ENCODE measurements at places on chromosomes 13 and 19.
A peak's percentile ranks its signal among the peaks of the same experiment; 100 is the strongest.

DNA sequence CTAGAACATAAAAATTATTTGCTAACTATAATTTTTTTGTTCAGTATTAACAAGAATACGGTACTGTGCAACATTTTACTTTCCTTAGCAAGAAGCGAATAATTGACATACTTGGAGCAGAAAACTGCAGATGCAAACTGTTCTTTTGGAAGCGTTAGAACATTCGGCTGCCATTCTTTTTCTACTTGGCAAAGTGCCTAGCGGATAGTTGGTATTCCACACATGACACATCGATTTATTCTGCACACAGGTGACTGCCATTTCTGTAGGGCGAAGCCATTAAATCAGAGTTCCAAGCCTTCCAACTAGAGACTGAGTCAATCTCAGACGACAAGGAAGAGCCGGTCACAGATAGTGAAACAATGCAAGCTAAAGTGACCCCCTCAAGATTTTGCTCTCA lies 117.4 kb downstream of the TRPC4 start:
- DNase-seq = no peak

- DNase-seq = no peak
Observed at GRCh38 chr19:55563261-55563690, 17.4 kb downstream of the ZNF579 start.

- DNase-seq = no peak
Observed at GRCh38 chr13:98155475-98156109, 12.7 kb downstream of the FARP1 start.

GRCh38 chr13:37695200-37695599 lies 96.6 kb upstream of the POSTN start:
- no peak for DNase-seq

DNA sequence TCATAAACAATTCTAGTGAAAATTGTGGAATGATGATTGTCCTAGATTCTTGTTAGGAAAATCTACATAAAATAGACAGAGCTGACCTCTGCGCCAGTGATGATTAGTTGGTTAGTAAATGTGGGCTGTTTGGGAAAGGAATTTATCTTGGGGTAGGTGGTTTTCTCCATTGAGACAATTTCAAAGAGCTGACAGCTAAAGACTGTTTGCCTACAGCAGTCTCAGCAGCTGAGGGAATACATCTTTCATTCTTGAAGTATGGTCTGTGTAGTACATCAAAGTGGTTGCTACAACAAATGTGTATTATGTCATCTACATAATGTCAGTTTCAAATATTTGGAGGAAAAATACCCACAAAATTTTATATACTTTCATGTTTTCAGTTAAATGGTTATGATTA lies 117.2 kb upstream of the TRPC4 start:
- DNase-seq = no peak

DNA sequence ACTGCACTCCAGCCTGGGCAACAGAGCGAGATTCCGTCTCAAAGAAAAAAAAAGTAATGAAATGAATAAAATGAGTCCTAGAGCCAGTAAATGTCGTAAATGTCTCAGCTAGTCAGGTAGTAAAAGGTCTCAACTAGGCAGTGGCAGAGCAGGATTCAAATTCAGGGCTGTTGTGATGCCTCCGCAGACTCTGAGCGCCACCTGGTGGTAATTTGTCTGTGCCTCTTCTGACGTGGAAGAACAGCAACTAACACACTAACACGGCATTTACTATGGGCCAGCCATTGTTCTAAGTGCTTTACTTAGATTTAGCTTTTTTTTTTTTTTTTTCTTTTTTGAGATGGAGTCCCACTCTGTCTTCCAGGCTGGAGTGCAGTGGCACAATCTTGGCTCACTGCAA lies 30.2 kb downstream of the CYP2F1 start:
- DNase-seq = peak; percentile 50

DNA sequence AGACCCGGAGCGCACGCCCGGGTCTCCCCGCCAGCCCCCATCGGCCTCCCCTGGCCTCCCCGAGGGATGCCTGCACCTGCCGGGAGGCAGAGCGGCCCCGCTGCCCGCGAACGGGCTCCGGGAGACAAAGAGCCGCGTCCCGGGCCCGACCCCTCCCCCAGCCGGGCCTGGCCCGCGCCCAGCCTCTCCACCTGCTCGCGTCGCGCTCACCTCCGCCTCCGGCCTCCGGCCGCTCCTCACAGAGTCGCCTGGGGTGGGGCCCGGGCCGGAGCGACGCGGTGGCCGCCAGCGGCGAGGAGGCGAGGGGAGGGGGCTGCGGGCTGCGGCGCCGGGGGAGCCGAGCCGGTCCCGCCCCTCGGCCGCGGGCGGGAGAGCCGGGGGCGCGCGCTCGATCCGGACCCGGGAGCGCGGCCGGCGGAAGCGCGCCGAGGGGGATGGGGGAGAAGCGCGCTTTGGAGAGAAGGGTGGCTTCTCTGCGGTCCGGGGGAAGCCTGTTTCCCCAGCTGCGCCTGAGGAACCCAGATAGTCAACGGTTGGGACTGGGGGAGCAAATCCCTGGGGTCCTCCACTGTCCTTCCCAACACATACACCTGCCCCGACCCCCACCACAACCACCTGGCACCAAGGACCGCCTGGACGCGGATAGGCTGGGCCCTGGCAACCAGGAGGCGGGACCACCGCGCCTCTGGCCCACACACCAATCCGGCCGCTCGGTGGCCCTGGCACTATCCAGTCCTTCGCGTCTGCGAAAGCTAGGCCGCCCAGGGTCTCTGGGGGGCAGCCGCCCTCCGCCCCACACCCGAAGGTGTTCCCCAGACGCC lies at the start of gene PRR36:
TSS of gene PRR36 (minus strand) at position 315 of the 821 bp plus-strand sequence. CDS start 701 bp downstream, outside the sequence.
- DNase-seq = no peak

DNA sequence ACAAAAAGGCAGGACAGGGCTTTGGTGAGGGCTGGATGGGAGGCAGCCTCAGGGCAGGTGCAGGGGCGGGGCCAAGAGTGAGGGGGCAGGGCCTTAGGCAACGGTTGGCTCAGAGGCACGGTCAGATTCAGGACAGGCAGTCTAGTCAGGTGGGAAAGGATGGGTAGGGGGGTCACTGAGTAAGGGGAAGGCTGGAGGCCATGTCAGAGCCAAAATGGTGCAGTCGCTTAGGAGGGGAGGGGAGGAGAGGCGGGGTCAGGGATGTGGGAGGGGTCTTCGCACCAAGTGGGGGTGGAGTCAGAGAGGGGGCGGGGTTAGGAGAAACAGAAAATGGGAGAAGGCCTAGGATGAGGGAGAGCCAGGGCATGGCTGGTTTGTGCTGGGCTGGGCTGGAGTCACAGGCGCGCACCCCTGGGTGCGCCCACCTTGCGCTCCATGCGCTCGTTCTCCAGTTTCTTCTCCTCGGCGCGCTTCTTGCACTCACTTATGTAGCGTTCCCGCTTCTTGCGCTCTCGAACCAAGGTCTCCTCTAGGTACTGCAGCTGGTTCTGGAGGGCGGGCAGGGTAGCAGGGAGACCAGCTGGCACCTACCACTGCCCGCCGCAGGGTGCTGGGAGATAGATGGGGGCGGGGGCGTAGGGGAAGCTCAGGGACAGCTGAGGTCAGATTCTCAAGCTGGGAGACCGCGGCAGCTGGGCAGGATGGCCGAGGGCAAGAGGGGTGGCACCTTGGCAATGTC lies 6.8 kb upstream of the RGL3 start:
- no peak for DNase-seq

GRCh38 chr19:40604171-40604646 lies 3.0 kb downstream of the LTBP4 start:
- no peak for DNase-seq

DNA sequence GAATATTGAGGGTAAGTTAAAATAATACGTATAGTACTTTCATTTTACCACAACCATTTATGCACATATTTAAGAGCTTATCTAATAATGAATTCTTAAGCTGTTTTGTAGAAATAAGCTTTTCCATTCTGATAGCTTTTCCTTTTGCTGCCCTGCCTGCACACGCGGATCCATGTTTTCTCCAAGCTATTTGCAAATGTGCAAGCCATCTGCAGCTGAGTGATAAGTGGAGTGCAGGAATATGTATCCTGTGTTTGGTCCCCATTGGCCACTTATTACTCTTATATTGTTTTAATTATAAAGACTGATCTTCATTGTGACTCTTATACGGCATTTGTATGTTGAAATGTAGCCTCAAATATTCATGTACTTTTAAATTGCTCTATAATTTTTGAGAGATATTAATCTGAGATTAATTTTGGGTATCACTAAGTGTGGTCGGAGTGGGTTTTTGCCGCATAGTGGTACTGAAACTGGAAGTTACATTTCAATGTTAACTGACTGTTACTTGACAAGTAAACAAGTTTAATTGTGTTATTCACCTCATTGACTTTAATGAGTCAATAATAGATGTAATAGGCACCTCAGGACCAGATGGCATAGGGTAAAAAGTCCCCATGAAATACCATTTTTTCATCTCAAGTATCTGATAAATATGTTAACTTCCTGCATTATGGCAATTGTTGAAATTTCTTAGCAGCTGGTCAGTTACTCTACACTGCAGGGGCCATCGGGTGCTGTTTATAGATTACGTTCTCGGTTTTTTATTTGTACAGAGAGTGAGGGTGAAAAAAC lies 1567.4 kb downstream of the EFNB2 start:
- no peak for DNase-seq

GRCh38 chr13:57627663-57628062 lies 3.9 kb upstream of the PCDH17 start:
- no peak for DNase-seq

DNA sequence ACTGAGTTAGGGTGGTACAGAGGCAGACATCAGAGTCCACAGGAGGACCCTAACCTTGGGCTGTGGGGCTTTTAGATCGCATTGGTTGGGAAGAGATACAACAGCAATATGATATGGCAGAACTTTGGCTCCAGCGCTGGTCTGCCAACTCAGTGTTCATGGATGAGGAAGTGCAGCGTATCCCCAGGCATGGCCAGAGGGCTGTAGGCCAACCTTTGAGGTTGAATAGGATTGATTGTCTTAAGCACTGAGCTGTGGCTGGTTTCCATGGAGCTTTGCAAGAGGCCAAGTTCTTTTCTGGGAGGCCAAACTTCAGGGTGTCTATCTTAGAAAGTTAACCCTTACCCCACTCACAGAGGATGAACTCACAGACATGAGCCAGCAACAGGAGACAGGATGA lies 144.1 kb upstream of the TMTC4 start:
- no peak for DNase-seq

GRCh38 chr13:106595625-106596024 lies 27.7 kb upstream of the ARGLU1 start:
- DNase-seq = no peak

DNA sequence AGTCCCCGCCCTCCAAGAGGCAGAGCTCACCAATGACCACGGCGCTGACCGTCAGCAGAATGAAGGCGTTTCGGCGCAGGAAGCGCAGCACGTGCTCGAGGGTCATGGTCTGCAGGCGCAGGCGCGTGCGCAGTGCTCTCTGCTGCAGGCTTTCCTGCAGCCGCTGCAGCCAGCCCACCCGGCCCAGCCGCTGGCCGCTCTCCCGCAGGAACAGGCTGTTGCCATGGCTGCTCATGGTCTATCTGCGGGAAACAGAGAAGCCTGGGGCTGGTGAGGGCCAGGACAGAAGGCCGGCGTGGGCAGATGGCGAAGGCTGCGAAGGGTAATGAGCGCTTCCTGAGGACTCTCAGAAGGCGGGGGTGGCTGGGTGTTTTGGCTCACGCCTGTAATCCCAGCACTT lies 7.0 kb downstream of the SLC1A6 start:
- DNase-seq = no peak

GRCh38 chr13:33493672-33494365 lies 208.3 kb upstream of the STARD13 start:
- DNase-seq = no peak

- DNase-seq = no peak
Observed at GRCh38 chr19:34588846-34589245, 88.1 kb downstream of the SCGB2B2 start.

DNA sequence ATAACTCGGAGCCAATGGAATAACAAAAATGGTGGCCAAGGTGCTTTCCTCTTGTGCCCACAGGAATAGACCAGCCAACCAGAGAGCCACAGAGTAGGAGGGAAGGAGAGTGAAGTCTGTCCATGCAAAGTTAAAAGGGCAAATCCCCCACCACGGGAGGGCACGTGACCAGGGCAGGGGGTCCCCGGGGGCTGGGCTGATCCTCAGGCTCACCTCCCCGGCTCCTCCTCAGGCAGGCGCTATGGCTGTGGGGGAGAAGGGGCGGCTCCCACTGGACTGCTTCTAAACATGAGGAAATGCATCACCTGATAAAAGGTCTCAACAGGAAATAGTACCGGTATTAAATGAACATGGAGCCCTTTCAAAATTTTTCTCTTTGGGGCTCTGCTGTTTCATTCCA lies 73.2 kb upstream of the SLC15A1 start:
- no peak for DNase-seq

GRCh38 chr13:23796551-23796950 lies 92.6 kb downstream of the MIPEP start:
- DNase-seq = no peak

GRCh38 chr19:30711296-30711695 lies 339.1 kb downstream of the ZNF536 start:
- no peak for DNase-seq

GRCh38 chr13:62067821-62068220 lies 652.2 kb upstream of the PCDH20 start:
- no peak for DNase-seq

DNA sequence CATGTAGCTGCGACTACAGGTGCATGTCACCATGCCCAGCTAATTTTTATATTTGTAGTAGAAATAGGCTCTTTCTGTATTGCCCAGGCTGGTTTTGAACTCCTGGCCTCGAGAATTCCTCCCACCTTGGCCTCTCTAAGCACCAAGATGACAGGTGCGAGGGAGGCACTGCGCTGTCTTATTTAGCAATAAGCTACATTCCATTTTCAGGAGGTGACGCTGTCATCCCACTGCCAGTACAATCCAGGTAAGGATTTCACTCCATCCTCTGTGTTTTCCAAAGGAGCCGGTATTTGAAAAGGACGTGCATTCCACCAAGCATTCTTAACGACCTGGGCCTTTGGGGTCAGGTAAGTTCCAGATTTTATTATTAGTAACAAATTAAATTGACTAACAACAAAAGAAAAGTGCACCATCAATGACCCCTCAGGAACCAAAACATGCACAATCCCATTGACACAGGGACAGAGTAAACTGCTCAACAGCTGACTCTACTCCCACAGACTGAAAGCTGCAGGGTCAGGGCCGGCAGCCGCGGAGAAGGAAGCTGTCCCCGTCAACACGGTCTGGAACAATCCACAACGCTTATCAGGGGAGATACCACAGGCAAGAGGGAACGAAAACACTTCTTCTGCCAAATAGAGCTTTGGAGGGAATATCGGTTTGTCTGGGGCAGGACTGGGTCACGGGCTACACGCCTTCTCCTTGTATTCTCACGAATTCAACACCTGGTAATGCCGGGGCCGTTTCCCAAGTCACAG lies 82.8 kb downstream of the INSR start:
- no peak for DNase-seq

DNA sequence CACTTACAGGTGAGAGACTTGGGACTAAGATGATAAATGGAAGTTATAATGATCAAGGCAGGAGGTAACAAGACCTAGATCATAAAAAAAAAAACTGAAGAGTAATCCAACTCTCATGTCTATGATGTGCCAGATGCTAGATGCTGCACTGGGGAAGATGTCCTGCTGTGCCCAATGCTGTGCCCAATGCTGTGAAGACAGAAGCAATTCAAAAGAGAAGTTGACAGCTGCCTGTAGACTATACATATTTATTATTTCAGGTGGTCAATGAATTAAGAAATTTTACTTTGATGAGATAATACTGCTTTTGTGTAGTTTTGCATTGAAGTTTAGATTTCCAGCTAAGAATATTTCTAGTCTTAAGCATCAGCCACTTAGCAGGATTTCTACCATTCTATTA lies 21.5 kb downstream of the VWA8 start:
- DNase-seq = no peak

GRCh38 chr19:17103177-17103576 lies 27.6 kb downstream of the MYO9B start:
- no peak for DNase-seq

- no peak for DNase-seq
Observed at GRCh38 chr13:48902368-48902767, 73.3 kb upstream of the FNDC3A start.
